ENCODE measurements at places on chromosomes 3 and 15.

- no peaks in the 10 kb centered on the region for H3K4me1 ChIP-seq
- H3K36me3 ChIP-seq: no peaks in the 10 kb centered on the region
- H3K27me3 ChIP-seq: no peaks in the 10 kb centered on the region
- H3K4me3 ChIP-seq: no peak overlapping the region
Measured at GRCh38 chr3:157027861-157028745, 131.8 kb downstream of the CCNL1 start.

- H3K27me3 ChIP-seq: no peaks in the 10 kb centered on the region
- H3K4me1 ChIP-seq: no peaks in the 10 kb centered on the region
- no peak overlapping the region for H3K27ac ChIP-seq
- DNase-seq: no peak
Measured at GRCh38 chr3:131762981-131763564, 260.3 kb upstream of the MRPL3 start.

DNA sequence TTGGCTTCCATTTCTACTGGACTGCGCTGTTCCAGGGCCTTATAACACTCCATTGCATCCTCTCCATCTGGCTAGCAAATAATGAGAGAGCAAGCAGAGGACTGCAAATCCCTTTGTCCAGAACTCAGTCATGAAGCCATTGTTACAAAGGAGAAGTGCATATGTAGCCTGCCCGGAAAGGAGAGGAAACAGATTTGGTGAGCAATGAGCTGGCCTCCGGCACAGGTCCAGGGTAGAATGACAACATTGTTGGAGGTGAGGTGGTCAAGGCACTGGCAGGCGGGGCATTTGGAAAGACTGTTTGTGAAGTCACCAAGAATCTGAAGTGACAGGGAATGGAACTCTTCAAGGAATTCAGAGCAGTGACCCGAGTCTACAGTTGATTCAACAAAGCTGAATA is 25.0 kb upstream of the ATP1B3 start:
- peak; percentile 46 for DNase-seq
- no peaks in the 10 kb centered on the region for H3K36me3 ChIP-seq
- H3K27ac ChIP-seq: no peak overlapping the region
- H3K4me3 ChIP-seq: no peak overlapping the region
- no peaks in the 10 kb centered on the region for H3K27me3 ChIP-seq
- H3K4me1 ChIP-seq: peaks cover 3% of the 10 kb centered on the region

GRCh38 chr3:99774467-99774866 is 43.2 kb upstream of the CMSS1 start:
- H3K4me1 ChIP-seq: peaks cover 5% of the 10 kb centered on the region
- H3K36me3 ChIP-seq: no peaks in the 10 kb centered on the region
- no peak overlapping the region for H3K27ac ChIP-seq
- H3K4me3 ChIP-seq: no peak overlapping the region
- H3K27me3 ChIP-seq: no peaks in the 10 kb centered on the region

DNA sequence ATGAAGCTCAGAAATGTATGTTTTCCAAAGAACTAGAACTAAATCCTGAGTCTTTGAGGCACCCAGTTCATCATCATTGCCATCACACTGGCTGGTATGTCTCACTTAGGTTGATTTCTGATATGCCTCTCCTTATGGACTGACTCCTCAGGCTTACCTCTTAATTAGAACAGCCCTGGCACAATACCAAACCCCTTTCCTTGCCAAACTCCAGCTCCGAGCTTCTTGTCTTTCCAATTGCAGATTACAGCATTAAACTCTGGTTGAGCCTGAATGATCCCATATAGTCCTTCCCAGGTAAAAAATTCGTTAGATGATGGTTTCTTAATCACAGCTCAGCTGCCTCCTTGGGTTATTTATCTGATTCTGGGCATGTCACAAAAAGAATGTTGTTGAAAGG is 66.3 kb downstream of the RTP4 start:
- H3K4me1 ChIP-seq: no peaks in the 10 kb centered on the region
- H3K27ac ChIP-seq: no peak overlapping the region
- H3K27me3 ChIP-seq: peaks cover 14% of the 10 kb centered on the region
- no peak overlapping the region for H3K4me3 ChIP-seq
- no peak for DNase-seq
- no peaks in the 10 kb centered on the region for H3K36me3 ChIP-seq

DNA sequence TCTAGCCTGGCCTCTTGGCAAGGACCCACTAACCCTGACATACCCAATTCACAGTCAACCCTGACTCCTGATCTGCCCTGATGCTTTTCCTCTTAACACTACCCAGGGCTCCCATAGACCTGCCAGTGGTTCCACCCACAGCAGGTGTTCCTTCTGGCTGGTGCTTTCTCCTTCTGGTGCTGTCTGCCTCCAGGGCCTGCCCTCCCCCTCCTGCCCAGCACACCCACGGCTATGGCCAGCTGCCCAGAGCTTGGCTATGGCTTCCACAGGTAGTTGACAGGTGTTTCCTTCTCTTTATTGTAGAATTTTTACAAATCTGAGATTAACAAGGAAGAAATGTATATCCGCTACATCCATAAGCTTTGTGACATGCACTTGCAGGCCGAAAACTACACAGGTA is 46.5 kb upstream of the MANF start:
- H3K27ac ChIP-seq: no peak overlapping the region
- no peaks in the 10 kb centered on the region for H3K27me3 ChIP-seq
- H3K4me1 ChIP-seq: peaks cover 18% of the 10 kb centered on the region
- no peak for DNase-seq
- no peaks in the 10 kb centered on the region for H3K36me3 ChIP-seq
- no peak overlapping the region for H3K4me3 ChIP-seq

- H3K4me1 ChIP-seq: peaks cover 10% of the 10 kb centered on the region
- no peak overlapping the region for H3K4me3 ChIP-seq
- DNase-seq: no peak
- H3K36me3 ChIP-seq: no peaks in the 10 kb centered on the region
- H3K27me3 ChIP-seq: no peaks in the 10 kb centered on the region
Measured at GRCh38 chr15:88663141-88663621, 24.4 kb downstream of the ISG20 start.

DNA sequence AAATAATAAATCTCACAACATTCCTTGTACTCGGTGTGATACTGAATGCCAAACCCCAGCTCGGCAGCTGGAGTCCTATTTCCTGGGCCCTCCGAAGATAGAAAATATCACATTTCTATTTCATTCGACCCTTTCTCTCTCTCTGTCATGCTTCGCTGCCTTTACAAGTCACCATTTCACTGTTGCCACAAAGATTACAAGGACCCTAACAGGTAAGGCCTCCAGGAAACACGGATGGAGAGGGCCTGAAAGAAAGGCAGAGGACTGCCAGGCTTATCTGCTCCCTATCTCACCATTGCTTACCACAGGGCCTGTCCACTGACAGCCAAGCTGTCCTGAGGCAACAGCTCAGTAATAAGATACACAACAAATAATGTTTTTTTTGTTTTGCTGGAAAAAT is 376.5 kb downstream of the MECOM start:
- H3K4me3 ChIP-seq: no peak overlapping the region
- DNase-seq: no peak
- H3K27me3 ChIP-seq: no peaks in the 10 kb centered on the region
- H3K27ac ChIP-seq: no peak overlapping the region
- peaks cover 29% of the 10 kb centered on the region for H3K4me1 ChIP-seq
- H3K36me3 ChIP-seq: no peaks in the 10 kb centered on the region

DNA sequence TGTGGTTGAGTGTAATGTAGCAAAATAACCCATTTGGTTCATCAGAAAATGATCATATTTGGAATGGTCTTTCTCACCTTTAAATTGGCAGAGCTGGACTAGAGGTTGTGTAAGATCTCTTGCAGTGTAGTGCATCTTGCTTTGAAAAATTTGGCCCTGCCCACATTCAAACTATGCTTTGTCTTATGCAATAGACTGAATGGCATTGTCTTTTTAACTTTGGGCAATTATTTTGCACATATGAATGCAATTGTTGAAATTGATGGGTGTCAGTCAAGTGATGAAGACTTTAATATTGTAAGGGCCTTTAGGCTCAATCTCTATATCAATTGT is 381.4 kb downstream of the GRM7 start:
- H3K4me3 ChIP-seq: no peak overlapping the region
- DNase-seq: no peak
- H3K36me3 ChIP-seq: no peaks in the 10 kb centered on the region

GRCh38 chr3:184488577-184488976 is 73.0 kb upstream of the EPHB3 start:
- no peak overlapping the region for H3K4me3 ChIP-seq
- DNase-seq: no peak
- no peaks in the 10 kb centered on the region for H3K4me1 ChIP-seq
- no peaks in the 10 kb centered on the region for H3K36me3 ChIP-seq

GRCh38 chr3:115401298-115401697 is 222.0 kb upstream of the GAP43 start:
- peaks cover 10% of the 10 kb centered on the region for H3K4me1 ChIP-seq
- H3K27ac ChIP-seq: peak overlapping the region; percentile 17
- no peak for DNase-seq
- H3K4me3 ChIP-seq: no peak overlapping the region
- no peaks in the 10 kb centered on the region for H3K27me3 ChIP-seq

- H3K27ac ChIP-seq: no peak overlapping the region
- H3K27me3 ChIP-seq: no peaks in the 10 kb centered on the region
- H3K36me3 ChIP-seq: no peaks in the 10 kb centered on the region
- no peak overlapping the region for H3K4me3 ChIP-seq
- no peak for DNase-seq
- no peaks in the 10 kb centered on the region for H3K4me1 ChIP-seq
Measured at GRCh38 chr3:15467227-15468181, 40.1 kb downstream of the EAF1 start.

- no peak overlapping the region for H3K27ac ChIP-seq
- H3K4me3 ChIP-seq: no peak overlapping the region
- H3K36me3 ChIP-seq: no peaks in the 10 kb centered on the region
- no peak for DNase-seq
Measured at GRCh38 chr3:45232521-45232920, 6.4 kb upstream of the TMEM158 start.

GRCh38 chr3:5874931-5875341 is 687.4 kb downstream of the EDEM1 start:
- H3K4me3 ChIP-seq: no peak overlapping the region
- no peaks in the 10 kb centered on the region for H3K4me1 ChIP-seq
- H3K27me3 ChIP-seq: no peaks in the 10 kb centered on the region
- H3K36me3 ChIP-seq: no peaks in the 10 kb centered on the region
- H3K27ac ChIP-seq: no peak overlapping the region

DNA sequence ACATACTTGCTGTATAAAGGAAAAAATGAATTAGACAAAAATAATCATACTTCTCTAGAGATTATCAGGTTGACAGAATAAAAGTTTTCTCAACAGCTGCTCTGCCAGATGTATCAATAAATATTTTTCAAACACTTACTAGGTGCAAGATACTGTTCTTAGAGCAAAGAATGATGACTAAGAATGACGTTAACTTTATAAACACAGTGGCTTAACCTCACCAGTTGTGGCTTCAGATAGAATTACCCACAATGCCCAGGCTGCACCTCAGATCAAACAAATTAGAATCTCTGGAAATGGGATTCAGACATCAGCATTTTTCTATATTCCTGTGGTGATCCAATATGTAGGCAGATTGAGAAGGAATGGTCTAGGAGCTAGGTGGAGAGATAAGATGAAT is 422.4 kb upstream of the ATP11B start:
- no peaks in the 10 kb centered on the region for H3K4me1 ChIP-seq
- no peaks in the 10 kb centered on the region for H3K36me3 ChIP-seq
- no peak overlapping the region for H3K27ac ChIP-seq
- no peaks in the 10 kb centered on the region for H3K27me3 ChIP-seq

DNA sequence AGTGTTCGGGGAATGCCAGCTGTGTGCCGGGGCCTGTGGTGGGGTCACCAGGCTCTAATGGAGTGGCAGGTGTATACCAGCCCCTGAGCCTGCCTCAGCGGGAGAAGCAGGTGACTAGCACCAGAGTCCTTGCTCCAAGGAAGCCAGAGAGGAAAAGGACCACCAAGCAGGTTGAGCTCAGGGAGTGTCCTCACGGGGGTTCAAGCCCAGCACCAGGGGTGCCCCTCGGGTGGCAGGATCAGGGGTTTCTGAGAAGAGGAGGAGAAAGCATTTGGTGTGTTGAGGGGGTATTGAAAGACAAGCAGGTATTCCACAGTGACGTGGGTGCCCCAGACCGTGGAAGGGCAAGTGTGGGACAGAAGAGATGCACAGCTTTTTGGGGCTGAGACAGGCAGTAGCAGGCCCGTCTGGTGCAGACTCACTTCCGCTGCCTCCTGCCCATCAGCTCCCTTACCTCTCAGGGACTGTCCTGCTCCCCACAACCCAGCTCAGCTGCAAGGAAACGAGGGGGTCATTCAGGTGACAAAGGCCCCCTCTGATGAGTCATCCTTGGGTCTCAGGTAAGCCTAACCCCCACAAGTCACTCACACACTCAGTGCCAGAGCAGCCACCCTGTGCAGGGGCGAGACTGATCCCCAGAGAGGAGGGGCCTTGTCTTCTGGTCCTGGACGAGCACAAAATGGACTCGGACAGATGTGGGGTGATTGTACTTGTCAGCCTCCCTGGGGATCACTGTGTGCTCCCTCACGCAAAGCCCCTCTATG is 21.4 kb upstream of the POC1A start:
- H3K4me1 ChIP-seq: no peaks in the 10 kb centered on the region
- H3K36me3 ChIP-seq: no peaks in the 10 kb centered on the region
- no peaks in the 10 kb centered on the region for H3K27me3 ChIP-seq
- H3K4me3 ChIP-seq: no peak overlapping the region

DNA sequence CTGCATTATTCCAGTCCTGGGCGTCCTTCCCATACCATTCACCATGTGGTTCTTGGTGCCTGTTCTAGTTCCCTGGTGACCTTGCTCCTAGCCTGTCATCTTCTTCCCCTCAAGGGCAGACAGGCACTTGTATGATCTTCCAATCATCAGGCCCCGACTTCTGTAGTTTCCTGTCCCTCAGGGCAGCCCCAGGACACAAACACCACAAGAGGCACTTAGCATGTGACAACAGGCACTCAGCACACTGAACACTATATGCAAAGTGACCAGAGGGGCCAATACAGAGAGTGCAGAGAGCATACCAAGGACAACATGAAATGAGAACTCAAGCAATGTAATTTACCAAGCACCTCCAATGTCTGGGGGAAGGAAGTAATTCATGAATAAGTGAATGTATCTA is 17.9 kb downstream of the TMEM40 start:
- DNase-seq: no peak
- H3K4me3 ChIP-seq: no peak overlapping the region
- no peaks in the 10 kb centered on the region for H3K27me3 ChIP-seq
- H3K27ac ChIP-seq: peak overlapping the region; percentile 40
- H3K4me1 ChIP-seq: no peaks in the 10 kb centered on the region

DNA sequence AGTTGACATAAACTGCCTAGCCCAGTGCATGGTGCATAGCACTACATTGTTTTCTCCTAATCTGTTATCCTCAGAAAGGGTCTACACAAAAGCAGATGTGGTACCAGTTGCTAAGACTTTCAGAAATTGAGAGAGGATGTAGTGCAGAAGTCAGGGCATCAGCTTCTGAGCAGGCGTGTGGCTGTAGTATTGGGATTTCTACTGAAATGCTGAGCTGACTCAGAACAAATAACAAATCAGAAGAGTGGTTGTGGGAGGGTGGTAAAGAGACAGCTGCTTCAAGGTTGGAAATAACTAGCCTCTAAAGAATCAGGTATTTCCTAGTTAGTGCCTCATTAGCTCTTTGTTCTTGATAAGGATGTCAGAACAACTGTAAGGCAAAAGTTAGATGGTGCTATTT is 161.3 kb downstream of the AKAP13 start:
- no peaks in the 10 kb centered on the region for H3K36me3 ChIP-seq
- H3K4me1 ChIP-seq: peaks cover 65% of the 10 kb centered on the region
- H3K4me3 ChIP-seq: no peak overlapping the region
- no peak overlapping the region for H3K27ac ChIP-seq
- DNase-seq: no peak
- no peaks in the 10 kb centered on the region for H3K27me3 ChIP-seq

Data from heart right ventricle (tissue), 16 donors.